ENCODE measurements at places on chromosomes 2 and 18. TPM values are rescaled to one million over a fixed set of nuclear protein-coding genes. Genes with fewer than 3 reads are reported as not detected.
A peak's percentile ranks its signal among the peaks of the same experiment; 100 is the strongest.

The CMPK2 gene
- 9.2 TPM for total RNA-seq

GRCh38 chr2:150909613-150910012 is 352.1 kb downstream of the RBM43 start:
- no peak for DNase-seq

- DNase-seq: no peak
Measured at GRCh38 chr2:201777043-201777442, 3.7 kb downstream of the ALS2 start.

DNA sequence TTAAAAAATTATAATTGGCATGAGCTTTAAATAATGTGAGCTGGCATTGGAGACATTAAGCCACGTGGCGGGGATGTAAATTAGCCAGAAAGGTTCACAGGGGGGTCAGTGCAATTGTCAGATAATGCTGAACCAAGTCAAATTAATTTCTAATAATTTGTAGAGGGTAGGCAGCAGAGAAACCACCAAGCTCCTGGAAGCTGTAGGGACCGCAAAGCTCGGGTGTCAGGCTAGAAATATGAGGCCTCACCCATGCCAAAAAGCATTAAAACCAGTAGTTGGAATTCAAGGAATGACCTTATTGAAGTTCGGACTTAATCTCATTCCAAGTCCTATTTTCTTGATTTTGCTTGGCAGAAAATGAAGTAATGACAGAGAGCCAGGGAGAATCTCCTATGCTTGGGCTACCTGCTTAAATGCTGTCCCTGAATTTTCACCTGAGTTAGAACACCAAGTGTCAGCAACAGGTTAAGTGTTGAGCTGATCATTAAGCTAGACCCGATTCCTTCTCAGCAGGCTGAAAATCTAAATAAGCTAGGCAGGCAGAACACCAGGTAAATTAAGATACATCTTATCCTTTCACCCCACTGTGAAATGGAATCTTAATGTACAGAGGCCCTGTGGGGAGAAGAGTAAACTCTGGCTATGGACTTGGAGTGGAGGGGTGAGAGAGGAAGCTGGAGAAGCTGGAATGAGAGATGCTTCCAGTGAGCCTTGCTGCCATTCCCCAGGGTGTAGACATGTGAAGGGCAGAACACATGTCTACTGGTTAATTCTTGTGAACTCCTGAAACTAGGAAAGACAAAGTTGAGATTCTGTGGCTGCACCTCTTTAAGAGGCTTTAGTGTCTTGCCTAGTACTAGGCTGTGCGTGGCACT is 520.0 kb downstream of the SLC4A3 start:
- no peak for DNase-seq

DNA sequence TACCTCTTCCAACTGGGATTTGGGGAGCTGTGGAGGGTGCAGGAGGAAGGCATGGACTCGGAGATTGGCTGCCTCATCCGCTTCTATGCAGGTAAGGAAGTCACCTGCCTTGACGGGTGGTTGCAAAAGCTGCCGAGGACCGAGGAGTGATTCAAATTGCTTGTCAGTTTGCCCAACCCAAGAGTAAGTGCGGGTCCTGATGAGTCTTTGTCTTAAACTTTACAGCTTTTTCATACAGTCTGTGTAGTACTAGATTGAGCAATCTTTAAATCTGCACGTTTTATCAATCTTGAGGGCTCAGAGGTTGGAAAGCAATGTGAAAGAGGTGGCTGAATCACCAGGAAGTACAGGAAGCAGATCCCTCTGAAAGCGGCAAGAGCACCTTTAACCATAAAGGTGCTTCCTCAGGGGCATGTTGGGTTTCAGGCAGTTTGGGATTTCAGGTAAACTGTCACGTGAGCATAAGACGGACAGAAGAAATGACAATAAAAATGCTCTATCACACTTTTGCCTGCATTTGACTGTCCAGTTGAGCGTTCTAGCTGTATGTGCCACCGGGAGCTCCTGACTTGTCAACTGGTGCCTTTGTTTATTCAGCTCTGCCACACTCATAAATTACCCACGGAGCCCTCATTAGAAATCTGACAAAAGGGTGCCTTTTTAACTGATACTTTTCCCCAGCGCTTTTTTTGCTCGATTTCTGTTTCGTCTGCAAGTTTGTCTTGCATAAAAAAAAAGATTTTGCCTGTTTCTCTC is 2.0 kb downstream of the PHLPP1 start:
- DNase-seq: no peak

DNA sequence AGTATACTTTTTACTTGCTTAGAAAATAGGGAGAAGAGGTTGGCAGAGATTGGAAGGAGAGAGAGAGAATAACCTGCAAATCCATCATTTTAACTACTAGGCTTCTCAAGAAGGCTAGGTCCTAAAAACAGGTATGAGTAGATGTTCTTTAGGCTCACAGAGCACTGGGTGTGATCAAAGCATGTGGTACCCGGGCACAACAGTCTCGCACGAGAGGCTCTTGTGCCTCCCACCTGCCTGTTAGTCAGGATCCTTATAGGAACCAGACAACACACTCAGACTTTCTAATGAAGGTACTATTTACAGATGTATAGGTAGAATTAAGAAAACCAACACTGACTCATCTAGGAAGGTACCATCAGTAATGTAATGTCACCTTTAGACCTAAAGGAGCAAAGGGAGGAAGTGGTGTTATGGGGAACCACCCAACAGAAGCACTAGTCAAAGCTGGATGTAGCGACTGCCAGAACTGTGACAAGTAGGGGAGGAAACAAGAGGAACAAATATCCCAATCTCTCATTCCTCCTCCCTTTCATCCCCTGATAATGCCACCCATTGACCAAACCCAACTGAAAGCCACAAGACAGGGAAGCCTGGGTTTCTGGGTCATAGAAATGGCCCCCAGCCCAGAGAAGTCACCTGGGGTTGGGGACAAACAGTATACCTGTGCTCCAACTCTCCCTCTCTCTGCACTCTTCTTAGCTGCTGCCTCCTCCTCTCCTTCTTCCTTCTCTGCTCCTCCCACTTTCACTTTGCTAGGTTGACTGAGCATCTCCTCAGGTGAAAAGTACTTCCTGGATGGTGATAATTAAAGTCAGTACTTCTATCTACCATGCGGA is 16.0 kb upstream of the MARCHF4 start:
- no peak for DNase-seq

The BIRC6 gene
- total RNA-seq: 103 TPM

GRCh38 chr2:218395826-218396687 is 3.6 kb upstream of the CTDSP1 start:
- DNase-seq: peak; percentile 82

The SRD5A2 gene
- total RNA-seq: not detected

DNA sequence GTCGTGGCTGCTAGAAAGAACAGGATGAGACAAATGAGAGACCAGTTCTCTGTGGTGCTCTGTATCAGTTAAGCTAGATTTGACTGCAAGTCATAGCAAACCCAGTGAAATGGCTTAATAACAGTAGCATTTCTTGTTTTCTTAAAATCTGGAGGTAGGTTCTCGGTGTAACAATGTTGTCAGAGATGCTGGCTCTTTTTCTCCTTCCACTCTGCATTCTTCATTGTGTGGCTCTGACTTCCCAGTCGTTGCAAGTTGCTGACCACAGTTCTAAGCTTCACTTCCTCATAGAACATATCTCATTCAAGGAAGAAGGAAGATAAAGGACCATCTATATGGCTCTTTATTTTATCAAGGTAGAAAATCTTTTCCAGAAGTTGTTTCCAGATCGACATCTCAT is 7.9 kb upstream of the CKAP2L start:
- DNase-seq: no peak

GRCh38 chr18:45119876-45120275 is 439.2 kb downstream of the SETBP1 start:
- DNase-seq: no peak

The IL1RN gene
- 0.59 TPM for total RNA-seq

Measured in tibial nerve (tissue), 4 donors.